Fibroblast of upper back skin (primary cell): ENCODE measurements at places on chromosomes 6 and 20.

DNA sequence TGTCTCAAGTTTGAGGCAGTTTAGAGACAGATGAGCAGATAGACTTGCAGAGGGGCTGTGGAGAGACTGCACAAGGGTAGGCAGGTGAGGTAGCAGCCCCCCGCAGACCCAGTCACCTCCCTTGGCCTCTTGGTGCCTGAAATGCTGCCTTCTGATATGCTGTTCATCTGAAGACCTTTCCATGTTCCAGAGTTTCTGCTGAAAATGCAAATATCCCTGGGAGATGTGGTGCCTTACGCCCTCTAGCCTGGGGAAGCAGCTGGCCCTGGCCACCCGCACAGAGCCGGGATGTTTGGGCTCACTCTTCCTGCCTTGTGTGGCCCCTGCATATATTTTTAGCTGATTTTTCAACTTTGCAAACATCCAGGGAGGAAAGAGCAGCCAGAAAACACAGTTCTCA is 51.4 kb downstream of the TMEM242 start:
- no peak for DNase-seq

GRCh38 chr6:136547336-136547735 is 2.9 kb downstream of the MAP7 start:
- DNase-seq: peak; percentile 47

DNA sequence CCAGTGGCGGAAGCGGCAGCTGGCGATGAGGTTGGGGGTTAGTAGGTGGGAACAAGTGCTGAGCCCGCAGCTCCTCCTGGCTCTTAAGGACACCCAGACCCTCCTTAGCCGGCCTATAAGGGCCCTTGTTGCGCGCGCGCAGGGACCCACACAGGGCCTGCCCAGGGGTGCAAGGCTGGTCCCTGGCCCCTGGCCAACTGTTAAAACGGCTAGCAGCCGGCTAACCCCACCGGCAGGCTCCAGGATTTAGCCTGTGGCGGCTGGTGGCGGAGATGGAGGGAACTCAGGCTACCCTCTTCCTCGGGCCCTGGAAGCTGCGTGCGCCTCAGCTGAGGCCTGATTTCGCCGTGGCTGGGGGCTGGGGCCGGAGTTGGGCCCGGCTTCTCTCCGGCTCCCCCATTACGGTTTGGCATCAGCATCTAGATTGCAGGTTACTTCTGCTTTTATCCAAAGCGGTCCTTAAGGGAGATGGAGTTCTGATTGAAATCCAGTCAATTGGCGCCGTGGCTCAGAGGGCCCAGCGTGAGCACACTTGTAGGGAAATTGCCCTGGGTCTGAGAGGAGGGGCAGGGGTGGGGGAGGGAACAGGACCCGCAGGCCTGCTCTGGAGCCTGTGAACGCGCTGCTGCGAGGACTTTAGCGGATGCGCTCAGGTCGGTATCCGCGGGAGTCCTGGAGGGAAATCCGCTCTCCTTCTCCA is 36.9 kb upstream of the CCDC167 start:
- DNase-seq: no peak

GRCh38 chr6:4351520-4352321 is 216.3 kb upstream of the ECI2 start:
- peak; percentile 97 for DNase-seq

DNA sequence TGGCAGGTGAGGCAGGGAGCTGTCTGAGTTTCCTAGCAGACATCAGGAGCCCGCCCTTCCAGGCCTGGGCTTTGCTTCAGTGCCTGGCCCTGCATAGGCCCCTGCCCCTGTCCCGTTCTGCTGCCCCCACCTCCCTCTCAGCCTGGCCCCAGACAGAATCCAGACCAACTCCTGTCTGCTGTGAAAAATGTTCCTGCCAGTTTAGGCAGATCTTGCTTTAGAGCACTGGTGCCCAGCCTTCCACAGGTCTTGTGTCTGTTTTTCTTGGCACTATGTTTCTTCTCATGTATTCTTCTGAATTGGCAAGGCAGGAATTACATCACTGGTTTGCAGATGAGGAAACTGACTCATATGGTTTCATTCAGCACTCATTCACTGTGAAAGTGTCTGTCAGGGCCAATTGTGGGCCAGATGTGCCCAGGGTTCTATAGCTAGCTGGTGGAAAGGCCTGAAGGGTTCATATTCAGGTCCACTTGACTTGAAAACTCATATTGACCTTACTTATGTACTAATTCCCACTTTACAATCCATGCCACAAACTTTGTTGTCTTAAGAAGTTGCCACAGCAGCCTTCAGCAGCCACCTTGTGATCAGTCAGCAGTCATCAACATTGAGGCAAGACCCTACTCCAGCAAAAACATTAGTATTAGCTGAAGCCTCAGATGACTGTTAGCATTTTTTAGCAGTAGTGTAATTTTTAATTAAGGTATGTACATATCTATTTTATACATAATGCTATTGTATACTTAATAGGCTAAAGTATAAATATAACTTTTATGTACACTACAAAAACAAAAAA is 40.5 kb downstream of the HLA-F start:
- peak; percentile 57 for DNase-seq

- DNase-seq: no peak
Measured at GRCh38 chr20:56955680-56956079, 310.8 kb downstream of the BMP7 start.

DNA sequence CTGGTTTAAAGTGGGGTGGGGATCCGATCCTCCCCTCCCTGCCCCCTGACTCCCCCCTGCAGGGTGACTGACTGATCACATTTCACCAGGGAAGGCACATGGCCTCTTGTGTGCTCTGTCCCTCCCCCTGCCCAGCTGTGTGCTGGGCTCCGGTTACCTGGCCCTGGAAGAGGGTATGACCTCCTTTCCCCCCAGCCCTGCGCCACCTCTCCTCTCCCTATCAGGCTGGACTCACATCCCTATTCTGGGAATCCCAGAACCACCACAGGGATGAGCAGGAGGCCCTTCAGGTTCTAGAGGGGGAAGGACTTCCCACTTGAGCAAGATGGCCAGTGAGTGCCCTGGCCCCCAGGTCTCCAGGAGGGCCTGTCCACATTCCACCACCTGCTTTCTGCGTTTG is 2.1 kb upstream of the IP6K3 start:
- DNase-seq: no peak

DNA sequence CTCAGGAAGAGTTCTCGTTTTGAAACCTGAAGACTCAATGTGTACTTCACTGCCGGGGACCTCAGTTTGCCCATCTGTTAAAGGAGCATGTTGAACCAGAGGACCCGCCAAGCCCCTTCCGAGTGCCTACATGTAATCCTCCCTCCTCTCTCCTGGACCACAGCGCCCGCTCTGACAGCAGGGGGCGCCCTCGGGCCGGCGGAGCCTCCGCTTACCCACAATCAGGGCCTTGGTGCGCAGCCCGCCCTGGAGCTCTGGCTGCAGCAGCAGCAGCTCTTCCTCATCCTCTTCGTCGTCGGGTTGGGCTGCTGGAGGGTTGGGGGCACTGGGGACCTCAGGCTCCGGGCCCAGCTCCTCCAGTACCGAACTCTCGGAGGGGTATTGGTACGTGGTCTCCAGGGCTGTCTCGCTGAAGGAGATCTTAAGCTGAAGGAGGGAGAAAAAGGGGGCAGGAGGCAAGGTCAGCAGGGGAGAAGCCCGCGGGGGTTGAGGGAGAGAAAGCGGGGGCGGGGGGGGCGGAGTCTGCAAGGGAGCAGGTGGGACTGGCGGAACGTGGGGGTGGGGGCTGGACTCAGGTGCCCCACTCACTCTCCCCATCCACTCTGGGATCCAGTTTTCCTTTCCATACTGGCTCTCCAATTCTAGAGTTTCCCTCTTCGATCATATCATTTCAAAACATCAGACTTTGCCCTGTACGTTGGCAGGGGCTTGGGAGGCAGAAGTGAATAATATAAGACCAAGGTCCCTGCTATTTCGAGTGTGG is 6.3 kb upstream of the DHX16 start:
- DNase-seq: peak; percentile 77

DNA sequence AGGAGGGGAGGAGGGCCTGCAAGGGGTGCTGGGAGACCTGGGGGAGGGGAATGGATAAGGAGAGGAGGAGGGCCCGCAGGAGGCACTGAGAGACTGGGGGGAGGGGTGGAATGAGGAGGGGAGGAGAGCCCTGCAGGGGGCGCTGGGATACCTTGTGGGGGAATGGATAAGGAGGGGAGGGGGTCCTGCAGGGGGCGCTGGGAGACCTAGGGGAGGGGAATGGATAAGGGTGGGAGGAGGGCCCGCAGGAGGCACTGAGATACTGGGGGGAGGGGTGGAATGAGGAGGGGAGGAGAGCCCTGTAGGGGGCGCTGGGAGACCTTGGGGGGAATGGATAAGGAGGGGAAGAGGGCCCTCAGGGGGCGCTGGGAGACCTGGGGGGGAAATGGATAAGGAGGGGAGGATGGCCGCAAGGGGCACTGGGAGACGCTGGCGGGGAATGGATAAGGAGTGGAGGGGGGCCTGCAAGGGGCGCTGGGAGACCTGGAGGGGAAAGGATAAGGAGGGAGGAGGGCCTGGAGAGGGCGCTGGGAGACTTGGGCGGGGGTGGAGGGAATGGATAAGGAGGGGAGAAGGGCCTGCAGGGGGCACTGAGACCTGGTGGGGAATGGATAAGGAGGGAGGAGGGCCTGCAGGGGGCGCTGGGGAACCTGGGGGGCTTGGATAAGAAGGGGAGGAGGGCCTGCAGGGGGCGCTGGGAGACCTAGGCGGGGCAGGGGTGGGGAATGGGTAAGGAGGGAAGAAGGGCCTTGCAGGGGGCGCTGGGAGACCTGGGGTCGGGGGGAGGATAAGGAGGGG is 1.3 kb upstream of the CTCFL start:
- DNase-seq: no peak

GRCh38 chr6:136085370-136086115 is 164.6 kb downstream of the MTFR2 start:
- DNase-seq: peak; percentile 63

GRCh38 chr6:12479881-12480280 is 189.7 kb downstream of the EDN1 start:
- DNase-seq: peak; percentile 86

GRCh38 chr6:51959744-51960383 is 127.5 kb downstream of the PKHD1 start:
- peak; percentile 55 for DNase-seq

GRCh38 chr6:45504947-45505346 is 127.2 kb upstream of the SUPT3H start:
- DNase-seq: peak; percentile 72

DNA sequence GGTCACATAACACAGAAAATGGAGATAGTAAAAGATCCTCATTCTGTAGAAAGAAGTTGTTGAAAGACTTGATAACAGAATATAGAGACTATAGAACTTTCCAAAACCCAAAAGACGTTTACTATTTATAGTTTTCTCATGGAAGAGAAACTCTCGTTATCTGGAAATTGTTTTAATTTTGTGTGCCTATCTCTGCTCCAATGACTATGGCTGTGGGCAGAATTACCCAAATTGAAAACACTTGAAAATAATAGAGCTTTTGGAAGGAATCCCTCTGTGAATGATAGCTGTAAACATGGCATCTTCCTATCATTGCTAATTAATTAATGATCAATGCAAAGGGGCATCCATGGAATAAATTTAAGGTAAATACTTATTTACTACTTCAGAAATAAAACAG is at the start of gene DEFB114:
Gene DEFB114 (minus strand): TSS at position 101 of the 400 bp plus-strand sequence. CDS start 59 bp downstream, at position 42.
- DNase-seq: no peak

DNA sequence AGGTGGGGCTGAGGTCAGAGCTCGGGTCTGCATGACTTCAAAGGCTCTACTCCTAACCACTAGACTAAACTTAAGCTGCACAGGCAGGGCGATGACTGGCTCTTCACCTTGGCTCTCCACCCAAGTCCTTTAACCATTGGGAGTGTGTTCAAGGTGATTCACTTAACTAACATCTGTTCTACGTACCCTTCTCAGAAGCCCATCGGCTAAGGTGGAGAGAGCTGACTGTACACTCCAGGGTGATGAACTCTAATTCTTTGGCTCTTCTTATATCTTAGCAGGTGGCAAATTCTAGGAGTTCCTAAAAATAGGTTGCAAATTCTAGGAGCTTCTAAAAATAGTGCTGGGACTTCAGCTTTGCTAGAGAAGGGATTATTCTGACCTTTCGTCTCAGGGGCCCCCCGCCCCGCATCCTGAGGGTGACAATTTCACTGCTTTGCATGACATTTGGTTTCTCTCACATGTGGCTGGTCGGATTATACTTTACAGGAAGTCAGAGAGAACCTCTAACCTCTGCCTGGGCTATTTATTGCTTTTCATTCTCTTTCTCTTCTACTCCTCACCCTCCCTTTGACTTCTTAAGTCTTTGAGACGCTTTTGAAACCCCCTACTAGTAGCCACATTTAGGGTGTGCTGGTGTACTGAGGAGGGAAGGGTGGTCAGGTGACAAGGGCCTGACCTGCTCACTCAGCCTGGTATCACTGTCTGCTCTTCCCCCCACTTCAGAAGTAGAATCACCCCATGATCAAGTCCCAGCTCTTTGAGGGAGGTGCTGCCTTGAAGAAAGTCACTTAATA is 55.5 kb downstream of the PRDM1 start:
- DNase-seq: peak; percentile 20

DNA sequence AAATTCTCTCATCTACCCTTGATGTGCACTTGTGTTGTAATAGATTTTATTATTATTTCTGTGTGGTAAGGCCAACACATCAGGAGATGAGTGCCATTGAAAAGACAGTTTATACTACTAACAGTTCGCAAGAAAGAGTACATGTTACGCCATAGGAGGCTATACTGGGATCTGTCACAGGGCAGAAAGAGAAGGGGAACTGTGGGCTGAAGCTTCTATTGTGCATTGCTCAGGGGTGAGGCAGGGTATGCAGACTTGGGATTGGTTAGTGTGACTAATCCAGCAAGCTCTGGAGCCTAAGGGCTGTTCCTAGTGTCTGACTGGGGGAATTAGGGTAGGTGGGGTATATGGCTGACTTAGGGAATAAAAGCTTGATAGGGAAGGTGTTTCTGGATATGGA is 50.9 kb downstream of the GPR63 start:
- DNase-seq: no peak

DNA sequence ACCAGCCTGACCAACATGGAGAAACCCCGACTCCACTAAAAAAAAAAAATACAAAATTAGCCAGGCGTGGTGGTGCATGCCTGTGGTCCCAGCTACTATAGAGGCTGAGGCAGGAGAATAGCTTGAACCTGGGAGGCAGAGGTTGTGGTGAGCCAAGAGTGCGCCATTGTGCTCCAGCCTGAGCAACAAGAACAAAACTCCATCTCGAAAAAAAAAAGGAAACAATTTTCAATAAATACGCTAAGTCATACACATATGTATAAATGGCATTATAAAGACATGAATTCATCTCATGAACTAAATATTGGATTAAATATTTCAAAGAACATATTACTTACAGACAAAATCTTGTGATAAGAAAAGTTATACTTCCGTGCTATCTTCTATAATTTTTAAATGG is 2.9 kb downstream of the ARHGAP18 start:
- DNase-seq: no peak
